Putamen (tissue), 1 donor: ENCODE measurements at places on chromosomes 1 and 21.

DNA sequence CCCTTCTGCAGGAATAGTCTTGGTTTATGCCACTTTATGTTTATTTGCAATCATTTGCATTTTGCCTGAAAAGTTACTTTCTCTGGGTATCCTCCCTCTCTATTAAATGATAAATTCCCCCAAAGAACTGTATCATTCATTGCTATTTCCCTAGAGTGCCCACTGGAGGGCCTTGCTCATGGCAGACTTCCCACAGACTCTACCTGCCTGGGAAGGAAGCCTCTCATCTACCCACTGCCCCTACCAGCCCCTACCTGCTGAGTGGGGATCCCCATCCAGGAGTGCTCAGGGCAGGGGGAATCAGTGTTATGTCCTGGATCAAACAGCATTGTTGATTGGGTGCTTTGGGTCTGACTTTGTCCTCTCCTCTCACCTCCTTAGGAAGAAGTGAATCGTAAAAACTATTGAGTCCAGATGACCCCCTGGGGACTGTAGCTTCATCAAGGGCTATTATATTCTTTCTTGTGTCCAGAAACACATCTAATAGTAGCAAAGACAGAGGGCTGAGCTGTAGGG lies 6.8 kb upstream of the LRRN2 start:
- no peak for DNase-seq

DNA sequence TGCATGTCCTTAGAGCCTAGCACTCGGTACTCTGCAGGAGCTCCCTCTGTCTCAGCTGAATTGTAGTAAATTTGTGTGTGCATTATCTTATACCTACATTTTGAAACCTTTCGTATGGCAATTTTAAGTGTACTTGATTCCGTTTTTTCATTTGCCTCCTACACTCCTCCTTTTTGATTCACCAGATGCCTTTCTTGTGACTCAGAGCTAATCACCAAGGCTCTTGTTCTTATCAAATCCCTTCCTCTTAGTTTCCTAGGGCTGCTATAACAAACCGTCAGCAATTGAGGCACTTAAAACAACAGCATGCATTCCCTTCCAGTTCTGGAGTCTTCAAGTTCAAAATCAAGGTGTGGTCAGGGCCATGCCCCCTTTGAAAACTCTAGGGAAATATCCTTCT lies 261.0 kb downstream of the ASTN1 start:
- DNase-seq, result peak; percentile 53

- DNase-seq, result no peak
Observed at GRCh38 chr1:239633432-239633831, 247.1 kb downstream of the CHRM3 start.

DNA sequence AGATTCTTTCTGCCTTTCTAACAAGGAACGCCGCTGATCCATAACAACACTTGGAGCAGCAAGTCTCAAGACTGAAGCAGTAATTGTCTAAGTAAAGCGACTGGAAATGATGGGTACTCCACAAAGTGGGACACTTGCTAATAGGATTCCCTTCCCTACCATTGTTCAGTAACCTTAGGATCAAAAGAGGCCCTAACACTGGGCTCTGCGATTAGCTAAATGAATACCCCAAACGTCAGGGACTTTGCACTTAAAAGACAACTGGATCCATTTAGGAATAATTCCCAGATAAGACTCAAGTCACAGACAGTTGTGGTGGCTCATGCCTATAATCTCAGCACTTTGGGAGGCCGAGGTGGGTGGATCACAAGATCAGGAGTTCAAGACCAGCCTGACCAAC lies 221.9 kb upstream of the FGGY start:
- no peak for DNase-seq

GRCh38 chr1:70383483-70383882 lies 27.6 kb upstream of the CTH start:
- DNase-seq, result no peak
